ENCODE measurements at places on chromosomes 1 and 21. TPM values are rescaled to one million over a fixed set of nuclear protein-coding genes. Genes with fewer than 3 reads are reported as not detected.

GRCh38 chr1:16981269-16981849, 939 bp upstream of the MFAP2 start:
- DNase-seq: no peak

DNA sequence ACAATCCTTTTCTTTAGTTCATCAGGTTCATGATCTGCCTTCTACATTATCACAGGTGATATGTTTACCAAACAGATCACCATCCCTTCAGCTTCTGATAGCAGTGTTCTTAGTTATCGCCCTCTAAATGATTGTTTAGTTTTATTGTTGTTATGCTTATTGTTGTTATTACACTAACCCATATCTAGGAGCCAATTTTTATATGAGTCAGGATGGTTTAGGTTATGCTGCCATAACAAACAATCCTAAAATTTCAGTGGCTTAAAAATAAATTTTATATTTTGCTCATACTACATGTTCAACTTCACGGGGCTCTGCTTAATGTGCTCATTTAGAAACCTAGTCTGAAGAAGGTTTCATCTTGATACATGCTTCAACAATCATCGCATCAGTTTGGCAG, 4.4 kb upstream of the JUN start:
- no peak for DNase-seq

DNA sequence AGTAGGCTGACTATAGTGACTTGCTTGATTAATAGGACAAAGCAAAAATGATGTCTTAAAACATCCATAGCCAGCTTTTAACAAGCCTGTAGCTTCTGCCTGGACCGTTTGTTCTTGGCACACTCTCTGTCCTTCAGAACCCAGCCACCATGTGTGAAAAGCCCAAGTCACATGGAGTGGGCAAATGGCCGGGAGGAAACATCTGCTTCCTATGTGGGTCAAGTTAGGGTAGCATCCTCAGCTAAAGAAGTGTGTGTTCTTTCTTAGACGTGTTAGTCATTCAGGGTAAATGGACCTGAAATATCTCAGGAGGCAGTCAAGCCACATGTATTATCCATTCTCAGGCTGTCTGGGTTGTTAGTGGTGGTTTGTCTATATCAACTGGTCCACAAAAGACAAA, 23.4 kb downstream of the RD3 start:
- DNase-seq: no peak

- peak; percentile 45 for DNase-seq
Measured at GRCh38 chr1:169099561-169099960, 6.9 kb upstream of the ATP1B1 start.

- no peak for DNase-seq
Measured at GRCh38 chr1:153698923-153699714, 20.6 kb downstream of the NPR1 start.

GRCh38 chr1:210674151-210674550, 345.4 kb downstream of the HHAT start:
- no peak for DNase-seq

DNA sequence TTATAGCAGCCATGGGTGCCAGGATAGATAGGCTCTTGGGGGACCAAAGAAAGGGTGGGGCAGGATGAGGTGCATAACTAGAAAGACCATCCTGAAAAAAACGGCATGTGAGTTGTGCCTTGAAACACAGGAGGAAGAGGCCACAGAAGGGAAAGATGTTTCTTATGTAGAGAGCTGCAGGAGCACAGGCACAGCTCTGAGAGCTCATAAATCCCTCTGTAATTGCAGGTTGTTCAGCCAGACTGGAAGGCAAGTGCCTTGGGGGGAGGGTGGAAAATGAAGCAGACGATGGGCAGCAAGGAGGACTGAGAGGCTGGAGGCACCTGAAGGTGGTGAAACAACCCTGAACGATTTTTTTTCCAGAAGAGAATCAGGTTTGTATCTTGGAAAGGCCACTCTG, 170.7 kb downstream of the NR5A2 start:
- DNase-seq: no peak

DNA sequence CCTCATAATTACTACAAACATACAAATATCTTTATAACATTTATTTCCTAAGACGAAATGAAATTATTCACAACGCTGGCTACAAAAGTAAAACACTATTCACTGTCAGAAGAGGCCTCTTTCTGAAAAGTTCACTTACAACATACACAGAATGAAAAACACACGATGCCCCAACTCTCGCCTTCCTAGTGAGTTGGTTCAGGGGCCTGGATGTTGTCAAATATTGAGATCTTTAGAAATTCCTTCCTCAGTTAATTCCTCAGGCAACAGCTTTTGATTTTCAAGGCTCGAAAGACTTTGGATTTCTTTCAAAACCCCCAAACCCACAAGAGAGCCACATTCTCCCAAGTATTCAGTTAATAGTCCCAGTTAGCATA, 14.2 kb upstream of the KCNE1 start:
- DNase-seq: no peak

DNA sequence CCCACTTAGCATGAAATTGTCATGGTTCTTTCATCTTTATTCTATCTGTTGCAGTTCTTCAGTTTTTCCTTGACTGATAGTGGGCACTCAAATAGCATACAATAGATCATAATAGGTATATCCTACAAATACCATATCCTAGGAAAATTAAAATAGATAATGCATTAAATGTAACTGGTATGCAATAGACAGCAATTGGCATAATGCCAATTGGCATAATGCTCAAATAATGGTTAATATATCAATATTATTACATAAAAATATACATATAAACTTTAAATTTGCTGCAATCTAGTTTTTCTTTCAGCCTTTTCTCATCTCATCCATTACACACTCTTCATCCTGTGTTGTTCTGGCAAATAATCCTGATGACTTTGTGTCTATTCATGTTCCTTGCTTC, 814.6 kb upstream of the TMPRSS15 start:
- no peak for DNase-seq

DNA sequence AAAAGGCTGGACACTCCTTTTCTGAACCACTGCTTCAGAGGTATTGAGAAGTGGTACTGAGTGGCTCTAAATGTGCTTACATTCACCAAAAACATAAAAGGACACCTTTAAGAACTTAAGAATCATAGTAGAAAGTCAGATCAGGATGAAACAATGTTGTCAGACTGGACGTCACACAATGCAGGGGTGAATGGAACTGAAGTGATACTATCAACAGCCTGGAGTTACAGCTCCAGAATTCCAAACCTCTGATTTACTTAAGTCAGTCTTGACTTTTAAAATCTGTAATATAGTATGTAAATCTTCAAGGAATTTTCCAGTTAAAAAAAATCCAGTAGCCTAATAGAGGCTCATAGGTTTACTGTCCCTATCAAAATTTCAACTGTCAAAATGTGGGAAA, 19.3 kb downstream of the ELK4 start:
- no peak for DNase-seq

- DNase-seq: no peak
Measured at GRCh38 chr21:34900376-34900775, 148.7 kb downstream of the RUNX1 start.

DNA sequence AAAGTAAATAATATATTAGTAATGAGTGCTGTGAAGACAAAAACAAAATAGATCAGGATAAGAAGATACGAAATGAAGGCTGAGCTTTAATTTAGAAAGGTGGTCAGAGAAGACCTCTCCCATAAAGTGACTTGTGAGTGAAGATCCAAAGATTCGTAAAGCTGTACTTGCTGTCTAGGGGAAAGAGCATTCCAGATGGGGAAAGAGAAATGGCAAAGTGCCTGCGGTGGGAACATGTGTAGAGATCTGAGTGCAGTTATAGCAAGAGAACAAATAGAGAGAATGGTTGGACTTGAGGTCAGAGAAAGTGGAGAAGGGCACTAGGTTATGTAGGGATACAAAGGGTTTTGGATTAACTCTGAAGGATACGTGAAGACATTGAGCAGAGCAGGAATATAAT, 60.6 kb downstream of the NUF2 start:
- DNase-seq: no peak

GRCh38 chr1:237172118-237172485, 130.1 kb downstream of the RYR2 start:
- no peak for DNase-seq

- no peak for DNase-seq
Measured at GRCh38 chr1:207941665-207942064, 30.7 kb upstream of the CD34 start.

DNA sequence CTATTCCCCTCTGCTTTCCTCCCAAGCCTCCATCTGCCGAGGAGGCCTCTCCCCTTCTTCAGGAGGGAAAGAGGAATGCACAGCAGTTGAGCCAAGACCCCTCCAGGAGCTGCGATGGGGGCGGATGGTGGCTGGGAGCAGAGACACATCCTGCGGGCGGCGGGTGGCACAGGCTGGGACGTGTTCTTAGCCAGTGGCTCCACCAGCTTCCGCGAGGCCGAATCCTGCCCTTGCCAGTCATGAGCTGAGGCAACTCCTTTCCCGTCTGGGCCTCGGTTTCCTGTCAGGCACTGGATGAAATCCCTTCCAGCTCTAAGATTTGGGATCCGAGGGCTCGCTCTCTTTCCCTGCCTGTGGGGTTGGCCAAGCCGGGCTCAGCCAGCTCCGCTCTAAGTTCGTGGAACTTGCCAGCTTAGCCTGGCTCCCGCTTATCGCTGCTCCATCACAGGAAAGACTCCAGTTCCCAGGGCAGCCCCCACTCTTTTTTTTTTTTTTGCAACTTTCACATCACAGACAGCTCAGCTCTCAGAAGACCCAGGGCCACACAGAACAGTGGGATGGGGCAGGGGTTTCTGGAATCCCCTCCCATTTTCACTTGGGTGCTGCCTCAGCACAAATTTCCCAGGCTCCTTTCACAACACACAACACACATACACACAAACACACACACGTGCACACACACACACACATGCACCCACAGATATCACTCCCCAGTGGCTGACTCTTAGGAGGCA, 506 bp downstream of the MYOM3 start:
- DNase-seq: no peak

DNA sequence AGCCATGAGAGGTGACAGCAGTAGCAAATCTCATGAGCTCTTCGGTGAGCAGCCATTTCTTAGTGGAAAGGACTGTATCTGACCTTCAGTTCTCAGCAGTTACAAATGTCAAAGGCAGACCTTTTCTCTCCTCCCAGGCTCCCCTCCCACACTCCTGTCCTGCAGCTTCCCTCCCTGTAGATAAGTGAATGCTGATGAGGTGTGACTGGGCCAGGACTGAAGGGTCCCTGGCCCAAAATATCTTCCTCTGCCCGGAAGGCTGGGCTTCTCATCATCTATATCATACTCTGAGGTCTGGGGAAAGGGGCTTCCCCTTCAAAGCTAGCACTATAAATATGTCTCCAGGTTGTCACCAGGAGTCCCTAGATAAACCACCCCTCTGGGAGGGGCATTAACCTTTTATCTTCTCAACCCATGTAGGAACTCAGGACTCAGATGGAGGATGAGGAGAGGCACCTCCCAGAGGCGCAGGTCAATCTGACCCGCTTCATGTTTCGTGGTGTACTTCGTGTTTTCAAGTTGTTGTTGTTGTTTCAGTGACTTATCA, 3.6 kb upstream of the ADAMTSL4 start:
- DNase-seq: no peak

- no peak for DNase-seq
Measured at GRCh38 chr1:238135708-238136664, 245.3 kb upstream of the ZP4 start.

DNA sequence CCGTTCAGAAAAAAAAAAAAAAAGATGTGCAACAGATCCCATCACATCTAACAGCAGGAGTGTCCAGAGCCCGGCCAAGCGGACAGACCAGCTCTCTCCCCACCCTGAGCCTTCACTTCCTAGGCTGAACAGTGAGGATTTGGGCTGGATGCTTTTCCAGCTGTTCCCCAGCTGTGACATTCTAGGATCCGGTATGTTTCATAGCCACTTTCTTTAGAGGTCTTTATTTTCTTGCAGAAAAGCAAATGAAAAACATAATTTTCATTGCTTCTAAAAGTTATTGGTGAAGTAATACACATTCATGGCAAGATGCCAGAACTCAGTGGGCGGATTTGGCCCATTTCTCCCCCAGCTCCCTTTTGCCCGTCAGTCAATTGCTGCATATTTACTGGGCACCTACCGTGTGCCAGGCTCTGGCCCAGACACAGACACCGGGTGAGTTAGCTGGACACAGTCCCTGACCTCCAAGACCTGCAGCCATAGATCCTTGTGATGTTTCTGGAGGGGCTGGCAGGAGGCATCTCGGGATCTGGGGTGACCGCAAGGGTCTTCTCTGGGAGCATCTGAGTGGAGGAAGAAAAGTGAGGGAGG, 213.7 kb upstream of the VAMP3 start:
- DNase-seq: no peak

DNA sequence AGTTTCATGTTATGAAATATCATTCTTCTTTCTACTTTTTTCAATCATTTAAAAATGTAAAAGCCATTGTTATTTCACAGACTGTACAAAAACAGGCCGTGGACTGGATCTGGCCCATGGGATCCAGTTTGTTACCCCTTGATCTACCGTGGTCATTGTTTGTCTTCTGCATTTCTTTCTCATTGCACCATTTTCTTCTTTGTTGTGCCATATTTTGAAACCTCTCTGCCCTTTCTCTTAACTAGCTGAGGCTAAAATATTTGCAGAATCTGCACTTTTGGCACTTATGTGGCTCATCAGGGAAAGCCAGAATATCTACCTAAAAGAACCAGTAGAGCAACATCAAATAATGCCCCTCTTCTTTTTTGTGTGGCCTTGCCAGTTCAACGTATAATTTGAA, 50.5 kb downstream of the DNAJC6 start:
- DNase-seq: peak; percentile 14

DNA sequence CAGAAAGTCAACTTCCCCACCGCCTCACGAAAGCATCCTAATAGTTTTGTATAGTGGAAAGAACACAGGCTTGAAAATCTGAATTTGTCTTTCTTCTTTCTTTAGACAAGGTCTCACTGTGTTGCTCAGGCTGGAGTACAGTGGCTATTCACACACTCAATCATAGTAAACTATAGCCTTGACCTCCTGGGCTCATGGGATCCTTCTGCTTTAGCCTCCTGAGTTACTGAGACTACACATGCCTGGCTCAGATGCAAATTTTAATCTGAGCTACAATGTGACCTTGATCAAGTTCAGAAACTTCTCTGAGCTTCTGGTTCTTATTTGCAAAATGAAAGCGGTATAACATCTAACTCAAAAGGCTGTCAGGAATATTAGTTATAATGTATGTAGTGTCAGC, 362.1 kb downstream of the SMYD3 start:
- no peak for DNase-seq

Gene C1orf185
- total RNA-seq: not detected

- no peak for DNase-seq
Measured at GRCh38 chr1:198880818-198881597, 242.2 kb downstream of the PTPRC start.

GRCh38 chr1:29674627-29675326, 438.5 kb downstream of the PTPRU start:
- DNase-seq: peak; percentile 85

Gene RORC
- total RNA-seq: not detected

- no peak for DNase-seq
Measured at GRCh38 chr1:4485878-4486277, 168.5 kb upstream of the AJAP1 start.

- DNase-seq: no peak
Measured at GRCh38 chr1:240424740-240425464, 187.1 kb downstream of the GREM2 start.

DNA sequence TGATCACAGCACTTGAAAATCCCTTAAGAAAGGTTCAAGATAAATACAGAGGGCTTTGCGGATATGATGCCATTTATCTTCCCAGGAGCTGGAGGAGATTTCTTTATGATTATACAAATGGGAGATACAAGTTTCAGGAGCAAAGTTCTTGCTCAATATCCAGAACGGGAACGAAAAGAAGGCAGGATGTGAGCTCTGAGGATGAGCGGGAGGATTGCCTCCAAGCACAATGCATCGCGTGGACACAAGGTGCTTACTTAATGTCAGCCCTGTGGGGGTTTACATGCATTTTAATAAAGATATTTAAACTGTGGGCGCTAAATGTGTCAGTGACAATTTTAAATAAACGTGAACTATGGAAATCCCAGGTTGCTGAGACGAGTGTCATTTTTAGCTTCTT, 59.0 kb downstream of the SYT6 start:
- no peak for DNase-seq

Measured in esophagus muscularis mucosa (tissue), 4 donors.